ENCODE measurements at places on chromosomes 3 and 15.

- no peak for DNase-seq
Measured at GRCh38 chr3:148372206-148372875, 325.4 kb upstream of the AGTR1 start.

GRCh38 chr3:134535186-134535970 lies 49.5 kb downstream of the CEP63 start:
- no peak for DNase-seq

- DNase-seq, result no peak
Measured at GRCh38 chr15:75230551-75231371, 27.4 kb upstream of the GOLGA6C start.

- DNase-seq, result peak; percentile 64
Measured at GRCh38 chr3:173659972-173660371, 262.4 kb downstream of the NLGN1 start.

- no peak for DNase-seq
Measured at GRCh38 chr3:188257384-188258026, 103.5 kb downstream of the LPP start.

DNA sequence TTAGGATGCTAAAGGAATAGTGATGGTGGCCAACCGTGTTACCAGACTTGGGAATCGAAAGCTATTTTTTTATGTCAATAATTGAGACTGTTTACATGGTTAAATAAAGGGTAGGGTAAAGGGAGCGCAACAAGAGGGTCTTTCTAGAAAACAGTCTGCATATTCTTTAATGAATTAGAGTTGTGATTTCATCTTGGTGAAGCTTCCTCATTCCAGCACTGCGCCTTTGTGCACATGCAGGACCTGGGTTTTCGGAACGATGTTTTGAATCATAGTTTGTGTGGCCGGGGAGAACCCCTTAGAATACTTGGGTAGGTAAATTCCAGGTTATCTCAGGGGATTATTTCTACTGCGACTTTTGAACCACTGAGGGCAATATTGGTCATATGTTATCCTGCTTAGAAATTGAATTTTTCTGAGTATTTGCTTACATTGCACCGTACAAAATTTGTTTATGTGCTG lies 1.3 kb downstream of the PIK3CA start:
- DNase-seq, result peak; percentile 45

Measured in fibroblast of lung (primary cell).